ENCODE measurements at places on chromosomes 5 and 9.

DNA sequence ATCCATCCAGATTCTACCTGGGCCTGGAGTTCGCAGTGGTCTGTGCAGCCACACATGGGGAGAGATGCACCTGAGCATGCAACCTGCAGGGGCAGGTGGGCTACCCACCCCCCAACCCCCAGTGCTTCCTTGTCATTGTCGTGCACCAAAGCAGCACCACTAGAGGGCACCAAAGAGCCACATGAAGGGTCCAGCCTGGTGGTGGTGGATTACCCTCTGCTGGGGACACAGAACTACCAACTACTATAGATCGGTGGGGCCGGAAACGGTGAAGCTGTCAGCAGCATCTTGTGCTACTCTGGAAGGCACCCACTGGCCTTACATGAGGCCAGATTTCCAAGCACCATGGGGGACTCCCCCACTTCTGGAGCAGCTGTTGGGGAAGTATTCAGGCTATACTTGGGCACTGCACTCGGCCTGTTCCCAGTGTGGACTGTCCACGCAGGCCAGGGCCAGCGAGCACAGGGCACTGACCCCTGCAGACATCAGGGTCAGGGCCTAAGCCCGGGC lies 60.2 kb upstream of the TBC1D2 start:
- peak; percentile 55 for DNase-seq

GRCh38 chr5:95086927-95087815 lies 197.7 kb downstream of the MCTP1 start:
- no peak for DNase-seq

DNA sequence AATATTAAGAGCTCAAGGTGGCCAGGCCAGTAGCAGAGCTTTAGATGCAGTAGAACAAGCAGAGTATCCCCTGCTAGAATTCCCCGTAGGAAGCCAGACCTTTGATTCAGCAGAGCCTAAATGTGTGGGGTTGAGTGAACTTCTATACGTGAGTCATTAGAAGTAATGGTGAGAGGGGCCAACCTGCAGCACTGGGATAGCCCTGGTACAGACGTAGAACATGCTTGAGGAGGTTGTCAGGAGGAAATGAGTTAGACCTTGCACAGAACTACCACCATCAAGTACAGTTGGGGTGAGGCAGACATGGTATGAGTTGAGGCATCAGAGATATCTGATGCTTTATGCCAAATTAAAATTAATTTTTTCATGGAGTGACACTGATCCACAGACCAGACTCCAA lies 42.0 kb downstream of the PDCD1LG2 start:
- no peak for DNase-seq

DNA sequence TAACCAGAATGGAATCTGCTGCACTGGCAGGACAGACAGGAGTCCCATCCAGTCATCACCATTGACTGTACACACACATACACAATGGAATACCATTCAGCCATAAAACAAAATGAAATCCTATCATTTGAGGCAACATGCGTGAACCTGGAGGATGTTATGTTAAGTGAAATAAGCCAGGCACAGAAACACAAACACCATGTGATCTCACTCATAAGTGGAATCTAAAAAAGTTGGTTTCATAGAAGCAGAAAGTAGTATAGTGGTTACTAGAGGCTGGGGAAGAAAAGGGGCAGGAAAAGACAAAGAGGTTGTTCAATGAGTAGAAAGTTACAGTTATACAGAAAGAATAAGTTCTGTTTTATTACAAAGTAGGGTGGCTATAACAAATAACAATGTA lies 884.0 kb upstream of the ACO1 start:
- no peak for DNase-seq

DNA sequence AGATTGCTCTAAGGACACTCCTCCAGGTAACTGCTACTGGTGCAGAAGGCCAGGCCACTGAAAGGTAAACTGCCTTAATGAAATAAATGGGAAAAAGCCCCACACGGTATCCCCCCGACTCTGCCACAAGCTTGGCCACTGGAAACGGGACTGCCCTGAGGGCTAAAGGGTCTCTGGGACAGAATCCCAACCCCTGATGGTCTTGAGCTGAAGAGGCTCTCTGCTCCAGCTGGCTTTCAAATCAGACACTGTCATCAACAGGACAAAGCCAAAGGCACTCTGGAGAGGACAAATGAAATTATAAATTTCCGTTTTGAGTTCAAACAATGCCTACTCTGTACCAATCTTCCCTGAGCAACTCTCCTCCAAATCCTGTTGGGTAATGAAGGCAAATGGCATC lies 33.6 kb upstream of the HMGCR start:
- DNase-seq, result no peak

DNA sequence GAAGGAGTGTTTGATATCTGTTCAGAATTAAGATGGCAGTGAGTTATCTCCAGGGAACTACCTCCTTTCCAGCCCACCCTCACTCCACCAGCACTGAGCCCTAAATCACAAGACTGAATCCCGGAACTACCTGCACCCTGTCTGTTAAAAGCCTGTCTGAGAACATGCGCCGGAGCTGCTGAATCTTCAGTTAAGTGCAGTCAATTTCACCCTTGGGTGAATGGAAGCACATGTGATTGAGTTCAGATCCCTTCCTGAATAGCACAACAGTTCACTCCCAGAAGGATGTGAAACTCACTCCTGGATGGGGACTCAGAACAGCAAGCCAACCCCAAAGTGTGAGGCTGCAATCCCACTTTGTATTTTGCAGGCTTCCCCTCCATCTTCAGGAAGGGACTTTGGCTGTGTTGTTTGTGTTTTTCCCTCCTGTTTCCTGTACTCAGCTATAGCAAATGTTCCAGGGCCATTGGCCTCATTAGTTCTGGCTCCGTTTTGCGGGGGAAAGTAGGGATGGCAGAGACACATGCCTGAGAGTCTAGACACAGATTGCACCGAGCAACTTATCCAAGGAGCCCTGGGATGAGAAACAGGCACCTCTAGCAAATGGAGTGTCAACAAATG lies 43.4 kb downstream of the DPYSL3 start:
- no peak for DNase-seq

Data from activated T-helper 1 cell treated with anti-CD3 and anti-CD28 coated beads, Interleukin-2, amount 50 U/mL, for 16 hours (primary cell).